ENCODE measurements at places on chromosomes 7 and 10.

- DNase-seq, result no peak
Observed at GRCh38 chr7:156816943-156817572, 75.9 kb downstream of the LMBR1 start.

- DNase-seq, result no peak
Observed at GRCh38 chr10:49040601-49041000, 74.7 kb downstream of the VSTM4 start.

GRCh38 chr10:3363311-3364045, 190.9 kb upstream of the PITRM1 start:
- no peak for DNase-seq

DNA sequence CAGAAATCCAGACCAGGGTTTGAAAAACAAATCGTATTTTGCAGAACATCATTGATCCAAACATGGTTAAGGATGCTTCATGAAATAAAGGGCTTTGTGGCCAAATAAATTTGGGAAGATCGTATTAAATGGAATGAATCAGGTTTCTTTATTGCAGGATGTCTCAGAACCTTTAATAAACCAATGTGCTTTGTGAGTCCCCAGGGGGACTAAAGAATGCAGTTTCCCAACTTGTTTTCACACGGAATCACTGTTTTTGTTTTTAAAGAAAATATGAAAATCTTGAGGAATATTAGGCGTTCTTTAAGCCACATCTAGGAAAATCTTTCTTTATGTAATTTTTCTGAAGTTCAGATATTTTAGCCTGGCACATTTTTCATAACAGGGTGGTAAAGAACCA, 16.8 kb upstream of the CCDC172 start:
- no peak for DNase-seq

GRCh38 chr10:49187950-49188761, at the start of gene TMEM273:
TMEM273 (minus strand) TSS chr10:49188391; CDS start chr10:49188336, 55 bp downstream.
- peak; percentile 50 for DNase-seq

DNA sequence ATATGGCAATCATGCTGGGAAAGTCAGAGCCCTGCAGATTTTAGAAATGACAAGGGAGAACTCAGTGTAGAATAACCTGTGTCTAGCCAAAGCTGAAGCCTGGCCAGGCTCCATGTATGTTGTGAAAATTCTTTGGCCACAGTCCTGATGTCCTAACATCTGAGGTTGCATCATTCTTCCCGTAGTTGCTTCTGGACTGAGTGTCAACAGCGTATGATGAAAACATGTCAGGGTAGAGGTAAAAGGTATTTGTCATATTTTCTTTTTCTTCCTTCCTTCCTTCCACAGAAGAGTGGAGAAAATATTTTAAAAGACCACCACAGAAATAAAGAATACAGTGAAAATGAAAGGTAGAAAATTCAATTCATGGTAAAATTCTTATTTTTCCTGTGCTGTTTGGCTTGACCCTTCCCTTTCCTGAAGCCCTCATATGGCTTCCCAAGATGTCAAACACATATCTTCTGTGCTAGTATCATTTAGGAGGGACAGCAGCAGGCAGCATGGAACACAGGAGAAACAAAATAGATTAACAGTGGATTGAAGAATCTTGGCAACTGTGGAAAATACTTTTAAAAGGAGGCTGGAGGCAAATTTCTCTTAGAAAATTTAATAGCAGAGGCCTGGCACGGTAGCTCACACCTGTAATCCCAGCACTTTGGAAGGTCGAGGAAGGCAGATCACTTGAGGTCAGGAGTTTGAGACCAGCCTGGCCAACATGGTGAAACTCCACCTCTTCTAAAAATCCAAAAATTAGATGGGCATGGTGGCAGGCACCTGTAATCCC, 18.9 kb upstream of the NRBF2 start:
- DNase-seq, result no peak

DNA sequence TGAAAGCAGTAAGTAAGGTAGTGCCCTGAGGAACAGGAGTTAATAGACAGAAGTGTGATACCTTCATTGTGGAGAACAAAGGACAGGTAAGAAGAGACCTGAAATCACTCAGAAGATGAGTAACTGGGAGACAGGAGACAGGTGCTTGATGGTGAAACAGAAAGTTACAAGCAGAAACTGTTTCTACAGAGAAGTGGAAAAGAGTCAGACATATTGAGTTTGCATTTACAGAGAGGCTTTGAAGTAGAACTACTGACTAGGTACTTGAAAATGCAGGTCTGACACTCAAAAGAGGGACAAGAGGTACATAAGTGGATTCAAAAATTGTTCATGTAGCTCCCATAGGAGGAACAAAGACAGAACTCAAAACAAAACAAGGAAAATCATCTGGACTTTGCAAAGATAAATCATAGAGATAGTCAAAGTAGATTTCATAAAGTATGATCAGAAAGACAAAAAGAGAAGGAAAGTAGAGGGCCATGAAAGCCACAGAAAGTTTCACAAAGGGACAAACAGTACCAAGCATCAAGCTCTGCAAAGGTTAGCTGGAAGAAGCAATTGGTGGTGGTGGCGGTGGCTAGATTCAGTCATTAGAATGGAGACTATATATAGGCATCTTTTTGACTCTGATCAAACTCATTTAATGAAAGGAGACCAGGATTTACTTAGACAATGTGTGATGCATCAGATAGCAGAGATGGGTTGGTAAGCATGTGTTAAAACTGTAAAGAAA, 198.4 kb downstream of the PCLO start:
- DNase-seq, result no peak

DNA sequence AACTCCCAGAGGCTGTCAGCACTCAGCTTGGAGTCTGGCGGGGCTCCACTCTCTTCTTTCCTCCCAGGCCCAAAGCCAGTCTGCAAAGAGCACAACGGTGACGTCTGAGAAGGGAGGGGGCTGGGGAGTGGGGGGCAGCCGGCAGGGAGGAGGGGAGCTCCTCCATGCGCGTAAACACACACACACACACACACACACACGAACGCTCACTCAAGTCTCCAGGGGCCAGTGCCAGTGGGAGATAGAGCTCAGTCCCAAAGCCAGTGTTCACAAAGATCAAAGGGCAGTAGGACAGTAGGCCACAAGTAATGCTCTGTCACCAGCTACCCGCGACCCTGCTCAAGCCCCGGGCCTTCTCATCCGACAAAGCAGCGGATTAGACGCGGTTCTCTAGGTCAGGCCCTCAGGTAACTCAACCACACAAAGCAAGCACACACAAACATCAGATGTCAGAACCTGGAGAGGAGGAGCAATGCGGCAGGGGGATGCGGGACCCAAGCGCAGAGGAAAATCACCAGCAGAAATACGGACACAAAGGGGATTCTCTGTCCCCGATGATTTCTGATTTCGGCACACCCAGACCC, 19.9 kb downstream of the TCAF1 start:
- DNase-seq, result no peak

DNA sequence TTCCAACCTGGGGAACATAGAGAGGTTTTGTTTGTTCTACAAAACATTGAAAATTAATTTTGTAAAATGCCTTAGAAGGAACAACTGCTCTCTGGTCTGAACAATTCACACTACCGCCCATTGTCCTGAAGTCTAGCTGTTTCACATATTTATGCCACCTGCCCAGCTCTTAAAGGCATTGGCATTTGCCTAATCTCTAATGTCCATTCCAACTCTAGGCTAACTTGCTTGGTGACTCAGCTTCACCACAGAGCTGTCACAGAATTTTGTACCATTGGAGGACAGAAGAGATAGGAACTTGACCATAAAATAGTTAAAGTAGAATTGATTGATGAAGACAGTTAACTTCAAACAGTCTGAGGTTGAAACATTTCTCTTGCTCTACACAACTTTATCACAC, 53.5 kb upstream of the PPP1R17 start:
- no peak for DNase-seq

DNA sequence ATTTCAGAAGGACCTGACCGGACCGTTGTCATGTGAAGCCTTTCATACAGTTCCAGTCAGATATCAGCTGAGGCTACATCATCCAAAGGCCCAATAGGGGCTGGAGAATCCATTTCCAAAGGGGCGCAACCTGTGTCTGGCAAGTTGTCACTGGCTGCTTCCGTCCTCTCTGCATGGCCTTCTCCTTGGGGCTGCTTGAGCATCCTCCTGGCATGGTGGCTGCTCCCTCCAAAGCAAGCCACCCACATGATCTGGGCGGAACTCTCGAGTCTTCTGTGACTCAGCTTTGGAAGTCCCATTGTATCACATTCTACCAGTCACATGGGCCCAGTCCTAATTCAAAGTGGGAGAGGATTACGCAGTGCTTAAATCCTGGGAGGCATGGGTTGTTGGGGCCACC, 207.0 kb upstream of the SHH start:
- no peak for DNase-seq

DNA sequence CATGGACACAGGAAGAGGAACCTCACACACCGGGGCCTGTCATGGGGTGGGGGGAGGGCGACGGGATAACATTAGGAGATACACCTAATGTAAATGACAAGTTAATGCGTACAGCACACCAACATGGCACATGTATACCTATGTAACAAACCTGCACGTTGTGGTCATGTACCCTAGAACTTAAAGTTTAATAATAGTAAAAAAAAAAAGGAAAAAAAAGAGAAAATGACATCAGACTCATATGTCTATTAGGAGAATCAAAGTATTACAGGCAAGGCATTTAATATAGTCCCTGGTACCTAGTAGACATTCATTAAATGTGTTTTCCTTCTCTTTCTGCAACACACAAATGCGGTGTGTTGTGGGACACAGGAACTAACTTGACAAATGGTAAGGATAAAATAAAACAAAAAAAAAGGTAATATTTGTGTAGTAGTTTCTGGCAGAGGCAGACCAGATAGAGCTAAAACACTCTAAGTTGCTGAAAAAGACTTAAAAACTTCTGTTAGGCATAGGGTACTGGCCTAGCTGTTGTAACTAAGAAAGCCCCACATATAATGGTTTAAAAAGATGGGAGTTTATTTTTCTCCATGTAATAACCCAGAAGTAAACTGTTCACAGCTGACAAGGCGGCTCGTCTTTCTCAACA, 68.8 kb downstream of the NAMPT start:
- DNase-seq, result no peak

GRCh38 chr7:74002474-74003017, 25.4 kb upstream of the ELN start:
- DNase-seq, result peak; percentile 20

GRCh38 chr7:131035088-131035770, 292.4 kb upstream of the MKLN1 start:
- no peak for DNase-seq

DNA sequence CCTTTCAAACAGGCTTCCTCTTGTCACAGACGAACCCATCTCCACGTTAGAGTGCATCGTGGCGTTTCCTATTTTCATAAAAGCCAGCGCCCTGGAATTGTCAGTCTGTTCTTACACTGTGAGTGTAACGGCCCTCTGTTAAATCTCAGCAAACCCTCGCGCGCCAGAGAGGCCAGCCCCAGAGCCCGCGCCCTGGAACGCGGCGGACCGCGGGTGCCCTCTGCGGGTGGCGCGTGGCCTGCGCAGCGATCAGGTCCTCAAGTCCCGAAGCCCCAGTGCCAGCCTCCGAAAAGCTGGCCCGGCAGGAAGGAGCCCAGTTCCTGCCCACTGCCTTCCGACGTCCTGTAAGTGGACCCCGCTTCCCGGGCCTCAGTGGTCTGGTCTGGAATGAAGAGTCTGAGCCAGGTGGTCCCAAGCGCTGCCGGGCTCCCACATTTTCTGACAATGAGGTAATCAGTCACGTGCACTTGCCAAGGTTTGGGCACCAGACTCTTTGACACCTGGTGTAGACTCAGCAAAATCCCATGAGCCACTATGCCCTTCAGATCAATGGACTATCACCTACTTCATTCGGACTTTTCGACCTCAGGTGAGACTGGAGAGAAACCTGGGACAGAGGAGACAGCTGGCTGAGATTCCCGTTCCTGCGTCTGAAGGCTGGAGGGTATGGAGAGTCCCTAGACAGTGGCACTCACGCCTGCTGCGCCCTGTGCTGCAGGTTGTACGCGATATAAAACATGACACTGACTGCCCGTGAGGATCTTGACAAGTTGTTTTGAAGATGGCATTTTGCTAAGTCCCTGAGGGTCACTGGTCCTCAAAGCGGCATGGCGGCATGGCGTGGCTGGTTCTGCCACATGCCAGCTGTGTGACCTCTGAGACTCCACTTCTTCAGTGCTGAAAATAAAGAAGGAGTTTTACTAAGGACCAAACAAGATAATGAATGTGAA, 109.4 kb upstream of the LANCL2 start:
- peak; percentile 64 for DNase-seq

- DNase-seq, result no peak
Observed at GRCh38 chr10:50540826-50541122, 83.0 kb downstream of the SGMS1 start.

DNA sequence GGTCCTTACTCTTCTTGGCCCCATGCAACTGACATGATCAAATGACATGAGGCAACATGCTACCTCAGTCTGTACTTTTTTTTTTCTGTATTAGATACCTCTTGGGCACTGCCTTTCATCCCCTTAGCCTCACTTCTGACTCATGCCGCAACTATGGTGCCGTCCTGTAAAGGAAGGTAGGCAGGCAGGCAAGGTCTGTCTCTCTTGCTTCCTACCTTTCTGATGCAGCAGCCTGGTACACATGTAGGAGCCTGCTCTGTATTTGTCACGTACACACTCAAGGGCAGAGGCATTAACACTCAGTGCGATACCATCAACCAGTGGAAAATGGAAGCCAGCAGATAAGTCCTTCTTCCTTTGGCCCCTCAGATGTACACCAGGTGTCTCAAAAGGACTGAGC, 146.7 kb downstream of the ATE1 start:
- no peak for DNase-seq

DNA sequence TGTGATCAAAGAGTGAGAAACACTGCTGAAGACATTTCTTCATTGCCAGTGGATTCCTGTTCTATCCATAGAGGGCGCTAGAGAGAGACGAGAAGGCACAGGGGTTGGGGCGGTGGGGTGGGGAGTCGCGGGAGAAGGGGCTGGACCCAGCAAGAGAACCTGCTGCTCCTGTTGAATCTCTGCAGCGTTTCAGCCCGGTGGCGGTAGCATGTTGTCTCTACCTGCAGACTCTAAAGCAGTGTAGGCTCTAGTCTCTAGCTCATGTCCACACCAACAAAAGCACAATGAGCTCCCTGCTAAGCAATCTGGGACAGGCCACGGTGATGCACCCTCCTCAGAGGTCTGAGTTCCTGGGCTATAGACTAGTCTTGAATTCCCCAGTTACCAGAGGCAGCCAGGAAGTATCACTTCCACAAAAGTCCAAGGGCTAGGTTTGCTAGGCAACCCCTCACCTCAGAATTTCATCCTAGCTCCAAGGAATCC, 167.7 kb downstream of the DGKB start:
- no peak for DNase-seq

GRCh38 chr10:11036424-11037011, 18.8 kb downstream of the CELF2 start:
- DNase-seq, result no peak

GRCh38 chr7:2499719-2500430, 19.7 kb upstream of the LFNG start:
- no peak for DNase-seq

- no peak for DNase-seq
Observed at GRCh38 chr7:31098642-31099360, 46.7 kb downstream of the ADCYAP1R1 start.

DNA sequence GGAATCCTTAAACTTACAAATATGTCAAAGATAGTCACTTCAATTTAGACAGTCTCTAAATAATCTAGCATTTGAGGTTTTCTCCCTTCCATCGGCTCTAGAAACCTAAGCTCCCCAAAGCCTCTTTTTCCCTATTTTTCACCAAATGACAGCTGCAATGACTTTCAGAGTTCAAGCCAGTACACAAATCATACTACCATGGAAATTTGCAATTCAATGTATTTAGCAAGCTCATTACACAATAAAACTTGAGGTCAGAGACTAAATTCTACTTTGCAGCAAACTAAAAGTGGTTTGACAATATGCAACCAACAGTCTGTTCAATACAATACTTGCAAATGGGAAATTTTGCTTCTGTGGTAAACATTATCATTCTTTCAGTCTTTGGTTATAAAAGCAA, 80.3 kb downstream of the SKIDA1 start:
- no peak for DNase-seq
